ENCODE measurements at places on chromosomes 4 and X.

- no peak for DNase-seq
Observed at GRCh38 chrX:131728295-131729145, 184.6 kb downstream of the OR13H1 start.

- no peak for DNase-seq
Observed at GRCh38 chr4:6956087-6956433, 46.4 kb downstream of the TBC1D14 start.

DNA sequence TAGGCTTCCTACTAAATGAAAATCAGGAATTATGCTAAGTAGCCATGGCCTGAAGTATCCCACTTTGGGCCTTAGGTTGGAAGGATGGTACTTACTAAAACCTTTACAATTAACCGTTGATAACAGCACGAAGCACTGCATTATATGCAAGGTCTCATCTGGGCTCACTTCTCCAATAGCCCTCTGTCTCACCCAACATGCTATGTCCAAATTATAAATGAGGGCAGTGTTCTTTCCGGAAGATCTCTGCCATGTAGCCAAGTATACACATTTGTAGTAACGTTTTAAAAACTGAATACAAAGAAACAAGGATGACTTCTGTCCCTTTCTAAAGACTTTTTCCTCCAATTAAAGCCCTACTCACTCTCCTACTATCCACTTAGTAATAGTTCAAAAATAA lies 51.6 kb downstream of the SCFD2 start:
- DNase-seq: no peak

DNA sequence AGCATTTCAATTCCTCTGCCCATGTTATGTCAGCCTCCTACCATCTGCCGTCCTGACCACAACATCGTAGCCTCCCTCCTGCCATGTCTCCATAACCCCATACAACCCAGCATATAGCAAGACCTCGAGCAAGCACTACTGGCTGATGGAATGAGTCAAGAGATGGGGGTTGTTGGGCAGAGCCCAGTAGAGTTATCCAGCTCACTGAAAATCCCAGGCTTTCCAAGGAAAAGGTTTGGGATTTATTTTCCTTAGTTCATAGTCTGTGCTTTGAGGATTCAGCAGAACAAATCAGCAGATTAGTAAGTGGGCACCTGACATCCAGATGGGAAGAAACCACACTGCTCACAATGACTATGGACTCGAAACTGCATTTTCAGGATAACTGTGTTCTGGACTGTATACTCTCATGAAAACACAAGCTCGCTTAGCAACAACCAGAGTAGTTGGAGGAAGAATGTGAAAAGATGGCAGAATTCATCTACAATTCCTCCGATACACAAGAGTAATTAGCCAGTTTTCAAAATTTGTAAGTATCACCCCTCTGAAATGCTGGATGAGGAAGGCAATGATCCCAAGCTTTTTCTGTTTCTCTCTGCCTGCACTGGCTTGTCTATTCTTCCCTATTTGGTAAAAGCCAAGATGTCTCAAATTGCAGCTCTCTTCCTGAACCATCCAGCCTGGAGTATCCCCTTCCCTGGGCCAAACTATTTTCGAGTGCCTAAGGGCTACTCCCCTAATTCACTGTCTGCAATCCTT lies 186.2 kb upstream of the TBL1X start:
- DNase-seq: no peak

GRCh38 chr4:23161787-23162186 lies 469.1 kb downstream of the GBA3 start:
- no peak for DNase-seq

DNA sequence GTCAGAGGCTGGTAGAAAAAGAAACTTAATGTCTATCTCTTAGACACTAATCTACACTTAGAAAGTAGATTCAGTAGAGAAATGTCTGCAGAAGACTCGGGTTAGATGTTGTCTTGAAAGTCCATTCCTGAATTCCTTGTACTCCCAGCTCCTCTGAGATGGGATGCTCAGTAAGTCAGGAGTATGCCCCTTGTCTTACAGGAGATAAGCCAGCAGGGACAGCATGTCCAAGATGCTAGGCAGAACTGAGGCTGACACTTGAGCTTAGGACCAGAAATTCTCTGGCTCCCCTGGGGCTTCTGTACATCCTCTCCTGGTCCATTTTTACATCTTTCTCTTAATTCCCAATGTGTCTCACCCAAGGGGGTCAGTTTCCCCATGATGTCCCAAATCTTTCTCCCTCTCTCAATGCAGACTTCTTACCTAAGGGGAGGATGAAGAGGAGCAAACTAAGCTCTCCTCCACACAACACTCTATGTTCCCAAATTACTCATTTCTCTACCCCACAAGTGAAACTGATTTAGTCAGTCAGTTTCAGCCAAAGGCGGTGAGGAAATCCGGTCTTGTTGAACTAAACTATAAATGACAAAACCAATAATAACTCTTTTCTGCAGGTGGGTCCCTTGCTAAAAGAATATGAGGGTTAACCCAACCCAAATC lies 558.2 kb upstream of the DIPK2B start:
- no peak for DNase-seq

DNA sequence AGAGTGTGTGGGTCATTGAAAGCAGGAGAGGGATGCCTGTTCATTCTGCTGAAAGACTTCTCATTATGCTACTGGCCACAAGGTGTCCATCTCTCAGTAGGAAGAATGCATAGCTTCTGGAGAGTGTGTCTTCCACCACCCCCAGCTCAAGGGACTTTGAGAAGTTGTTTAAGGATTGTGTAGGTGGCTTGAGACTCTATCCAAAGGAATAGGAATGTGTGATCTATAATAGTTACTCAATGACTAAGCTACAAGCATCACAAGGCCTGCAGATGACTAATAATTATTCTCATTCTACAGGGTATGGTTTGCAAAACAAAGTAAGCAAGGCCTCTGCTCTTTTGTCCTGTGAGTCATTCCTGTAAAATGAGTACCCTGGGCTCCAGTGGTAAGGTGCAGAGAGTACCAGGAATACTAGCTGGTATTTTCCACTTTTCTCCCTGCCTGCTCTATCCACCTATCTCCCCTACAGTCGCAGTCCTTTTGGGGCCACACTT lies 279.8 kb upstream of the BOD1L1 start:
- no peak for DNase-seq

DNA sequence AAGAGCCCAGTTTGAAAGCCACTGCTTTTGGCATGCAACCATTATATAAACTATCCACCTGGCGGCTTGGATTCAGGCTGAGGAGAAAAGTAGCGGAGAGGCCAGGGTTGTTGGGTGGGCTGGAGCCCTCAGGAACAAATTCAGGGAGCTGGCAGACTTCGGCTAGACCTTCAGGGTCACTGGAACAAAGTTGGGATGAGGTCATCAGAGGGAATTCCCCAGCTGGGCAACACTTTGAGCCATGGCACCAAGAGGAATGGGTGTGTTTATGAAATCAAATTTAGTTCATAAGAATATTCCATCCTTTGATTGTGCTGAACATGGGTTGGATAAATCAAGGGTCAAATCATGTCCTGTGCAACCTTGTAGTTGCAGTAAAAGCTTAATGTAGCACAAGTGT lies 22.0 kb downstream of the MTMR1 start:
- no peak for DNase-seq

GRCh38 chrX:109441266-109441665 lies 40.6 kb downstream of the GUCY2F start:
- no peak for DNase-seq

GRCh38 chr4:2552806-2553205 lies 16.4 kb downstream of the FAM193A start:
- no peak for DNase-seq

- no peak for DNase-seq
Observed at GRCh38 chr4:80307774-80308465, 27.6 kb upstream of the CFAP299 start.

DNA sequence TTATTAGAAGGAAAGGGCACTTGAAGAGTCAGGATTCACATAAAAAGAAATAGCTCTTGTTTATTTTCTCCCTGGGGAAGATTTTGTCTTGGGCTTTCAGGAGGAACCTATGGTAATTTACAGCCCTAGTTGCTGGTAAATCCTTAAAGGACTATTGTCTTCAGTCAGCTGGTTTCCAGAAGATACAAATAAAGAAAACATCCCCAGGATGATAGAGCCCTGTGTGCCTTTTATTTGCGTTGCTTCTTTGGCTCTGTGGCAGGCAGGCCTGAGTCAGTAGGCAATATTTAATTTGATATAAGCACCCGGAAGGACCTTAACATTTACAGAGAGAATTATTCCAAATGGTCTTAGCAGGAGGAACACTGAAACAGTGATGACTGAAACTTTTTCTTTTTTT lies 131.0 kb upstream of the SLC34A2 start:
- DNase-seq: no peak

GRCh38 chr4:7055111-7055989 lies 12.2 kb downstream of the TADA2B start:
- DNase-seq: no peak

DNA sequence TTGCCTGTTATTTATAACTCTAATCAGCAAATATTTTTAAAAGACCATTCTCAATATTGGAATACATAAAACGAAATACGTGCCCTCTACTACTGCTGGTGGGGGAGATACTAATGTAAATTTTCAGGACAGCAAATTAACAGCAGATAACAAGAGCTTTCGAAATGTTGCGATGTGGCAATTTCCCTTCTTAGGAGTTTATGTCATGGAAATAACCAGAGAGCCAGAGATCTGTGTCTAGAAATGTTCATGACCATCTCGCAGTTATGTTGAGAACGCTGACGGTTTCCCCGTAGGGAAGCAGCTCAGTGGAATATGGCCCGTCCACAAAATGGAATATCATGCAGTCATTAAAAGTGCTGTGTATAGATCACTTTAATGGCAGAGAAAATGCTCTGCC lies 238.4 kb upstream of the PSAPL1 start:
- DNase-seq: no peak

DNA sequence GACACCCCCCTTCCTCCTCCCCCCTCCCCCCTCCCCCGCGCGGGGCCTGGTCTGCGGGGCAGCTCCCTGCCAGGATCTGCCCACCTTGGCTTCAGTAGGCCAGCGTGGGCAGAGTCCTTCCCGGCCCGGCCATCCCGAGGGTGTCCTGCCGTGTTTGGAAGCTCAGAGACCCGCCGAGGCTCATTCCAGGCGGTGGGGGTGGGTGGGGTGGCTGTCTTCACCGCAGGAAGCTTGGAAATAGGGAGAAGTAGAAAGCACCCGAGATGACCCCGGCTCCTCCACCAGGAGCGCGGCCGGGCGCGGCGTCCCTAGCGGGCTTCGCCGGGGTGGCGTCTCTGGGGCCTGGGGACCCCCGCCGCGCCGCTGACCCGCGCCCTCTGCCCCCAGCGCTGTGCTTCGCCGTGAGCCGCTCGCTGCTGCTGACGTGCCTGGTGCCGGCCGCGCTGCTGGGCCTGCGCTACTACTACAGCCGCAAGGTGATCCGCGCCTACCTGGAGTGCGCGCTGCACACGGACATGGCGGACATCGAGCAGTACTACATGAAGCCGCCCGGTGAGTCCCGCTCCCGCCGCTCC lies 1.6 kb downstream of the NAT8L start:
- DNase-seq: no peak

DNA sequence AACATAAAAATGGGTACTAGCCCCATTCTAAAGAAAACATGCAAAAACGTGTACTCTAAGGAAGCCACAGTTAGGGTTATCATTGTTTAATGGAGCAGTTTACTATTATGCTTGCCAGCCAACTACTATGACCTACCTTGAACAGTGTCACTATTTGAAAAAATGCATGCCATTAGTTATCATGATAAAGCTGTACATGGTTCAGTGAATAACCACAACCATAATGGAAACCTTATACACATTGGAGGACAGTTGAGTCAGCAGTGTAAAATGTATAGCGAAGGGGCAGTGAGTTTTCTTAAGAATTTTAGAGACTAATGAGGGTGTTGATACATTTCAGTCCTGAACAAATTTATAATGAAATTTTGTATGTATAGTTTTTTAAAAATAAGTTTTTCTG lies 381.9 kb downstream of the GRXCR1 start:
- DNase-seq: no peak

GRCh38 chrX:123713434-123713833 lies 19.4 kb downstream of the THOC2 start:
- DNase-seq: no peak

Data from stimulated activated CD8-positive, alpha-beta memory T cell treated with anti-CD3 and anti-CD28 coated beads, Interleukin-2, amount 100 ng/mL, for 1 hour (primary cell).